ENCODE measurements at places on chromosomes 7 and 10.

GRCh38 chr10:44733501-44734488 is 177.3 kb upstream of the TMEM72 start:
- no peak for DNase-seq

DNA sequence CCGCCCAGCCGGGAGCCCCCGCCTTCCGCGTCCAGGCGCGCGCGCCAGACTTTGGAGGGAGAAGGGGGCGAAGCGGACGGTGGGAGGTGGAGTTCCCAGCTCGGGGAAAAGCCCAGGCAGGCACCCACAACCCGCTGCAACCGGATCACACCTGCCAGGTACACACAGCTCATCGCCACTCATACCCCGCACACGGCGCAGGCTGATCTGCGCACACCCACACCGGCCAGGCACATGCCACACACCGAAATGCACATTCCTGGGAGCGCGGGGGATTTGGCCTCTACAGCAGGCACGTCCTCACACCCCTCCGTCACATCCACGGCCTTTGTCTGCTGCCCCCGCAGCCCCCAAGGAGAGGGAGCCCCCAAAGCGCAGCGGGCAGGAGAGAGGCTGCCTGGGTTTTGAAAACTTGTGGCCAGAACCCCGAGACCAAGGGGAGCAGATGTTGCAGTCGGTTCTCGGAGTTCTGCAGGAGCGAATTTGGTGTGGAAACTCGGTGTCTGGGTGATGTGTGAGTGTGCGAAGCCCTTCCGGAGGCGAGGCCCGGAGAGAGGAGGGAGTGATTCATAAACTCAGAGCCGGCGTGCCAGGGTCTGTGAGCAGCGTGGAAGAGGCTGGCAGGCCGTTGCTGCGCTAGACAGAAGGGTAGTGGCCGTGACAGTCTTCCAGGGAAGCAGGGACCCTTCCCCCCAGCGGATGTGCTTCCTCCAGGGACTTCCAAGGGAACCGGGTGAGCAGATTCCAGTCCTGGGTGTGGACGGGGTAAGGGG is 734 bp downstream of the CHST3 start:
- peak; percentile 3 for DNase-seq

DNA sequence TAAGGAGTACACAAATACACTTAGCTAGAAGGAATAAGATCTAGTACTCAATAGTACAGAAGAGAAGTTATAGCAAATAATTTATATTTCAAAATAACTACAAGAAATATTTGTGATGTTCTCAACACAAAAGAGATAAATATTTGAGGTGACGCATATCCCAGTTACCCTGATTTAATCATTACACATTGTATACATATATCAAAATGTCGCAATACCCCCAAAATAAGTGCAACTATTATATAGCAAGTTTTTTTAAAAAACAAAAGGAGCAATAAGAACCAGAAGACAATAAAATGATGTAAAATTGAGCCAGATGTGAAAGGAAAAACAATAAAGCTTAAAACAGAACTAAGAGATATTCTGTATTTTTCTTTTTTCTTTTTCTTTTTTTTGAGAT is 59.3 kb upstream of the KIAA1217 start:
- no peak for DNase-seq

- no peak for DNase-seq
These were observed 860 bp downstream of the RPP30 start for GRCh38 chr10:90872648-90873020.

- DNase-seq, result no peak
These were observed 73.4 kb upstream of the CUX1 start for GRCh38 chr7:101743995-101744360.

GRCh38 chr10:30141423-30141822 is 82.0 kb upstream of the JCAD start:
- no peak for DNase-seq

GRCh38 chr10:125095776-125096175 is 64.6 kb downstream of the CTBP2 start:
- no peak for DNase-seq

DNA sequence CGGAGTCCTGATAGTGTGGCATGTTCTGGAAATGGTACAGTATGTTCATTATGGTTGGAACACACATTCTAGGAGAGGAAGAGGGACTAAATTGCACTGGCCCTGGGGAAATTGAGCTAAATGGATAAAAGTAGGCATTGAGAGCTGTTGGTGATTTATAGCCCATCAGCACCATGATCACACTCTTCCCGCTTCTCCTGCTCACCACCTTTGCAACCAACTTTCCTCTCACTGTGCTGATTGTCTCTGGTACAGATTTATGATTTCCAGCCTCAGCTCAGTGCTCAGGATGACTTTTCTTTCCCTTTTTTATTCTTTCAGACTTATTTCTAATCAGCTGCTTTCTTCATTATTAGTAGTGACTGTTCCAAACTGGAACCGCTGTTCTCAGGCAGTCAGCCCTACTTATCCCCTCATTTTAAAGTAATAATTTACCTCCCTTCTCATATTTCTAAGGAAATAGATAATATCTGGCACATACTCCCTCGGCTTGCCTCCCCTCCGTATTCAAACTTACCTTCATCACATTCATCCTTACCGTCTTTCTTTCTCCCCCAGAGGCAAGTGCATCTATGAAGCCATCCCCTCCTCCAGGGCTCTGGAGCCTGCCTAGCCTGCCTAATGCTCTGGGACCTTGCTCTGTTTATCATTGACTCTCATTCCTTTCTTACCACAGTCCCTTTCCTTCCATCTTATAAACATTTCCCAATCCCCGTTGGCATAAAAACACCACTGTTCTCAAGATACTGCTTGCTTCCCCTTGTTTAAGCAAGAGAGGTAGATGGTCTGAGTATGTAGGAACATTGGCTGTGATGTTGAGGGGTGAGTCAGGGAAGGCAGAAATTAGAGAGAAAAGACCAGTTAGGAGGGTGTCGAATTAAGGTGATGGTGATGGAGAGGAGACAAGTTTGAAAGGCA is 51.6 kb upstream of the RPA3 start:
- DNase-seq, result no peak

GRCh38 chr10:22534849-22535604 is 179.4 kb downstream of the PIP4K2A start:
- DNase-seq, result no peak

GRCh38 chr10:110274647-110275046 is 30.1 kb downstream of the SMNDC1 start:
- DNase-seq, result no peak

- no peak for DNase-seq
These were observed 171.2 kb downstream of the REEP3 start for GRCh38 chr10:63692220-63692896.

GRCh38 chr10:85032981-85033380 is 704.6 kb downstream of the CCSER2 start:
- DNase-seq, result no peak

DNA sequence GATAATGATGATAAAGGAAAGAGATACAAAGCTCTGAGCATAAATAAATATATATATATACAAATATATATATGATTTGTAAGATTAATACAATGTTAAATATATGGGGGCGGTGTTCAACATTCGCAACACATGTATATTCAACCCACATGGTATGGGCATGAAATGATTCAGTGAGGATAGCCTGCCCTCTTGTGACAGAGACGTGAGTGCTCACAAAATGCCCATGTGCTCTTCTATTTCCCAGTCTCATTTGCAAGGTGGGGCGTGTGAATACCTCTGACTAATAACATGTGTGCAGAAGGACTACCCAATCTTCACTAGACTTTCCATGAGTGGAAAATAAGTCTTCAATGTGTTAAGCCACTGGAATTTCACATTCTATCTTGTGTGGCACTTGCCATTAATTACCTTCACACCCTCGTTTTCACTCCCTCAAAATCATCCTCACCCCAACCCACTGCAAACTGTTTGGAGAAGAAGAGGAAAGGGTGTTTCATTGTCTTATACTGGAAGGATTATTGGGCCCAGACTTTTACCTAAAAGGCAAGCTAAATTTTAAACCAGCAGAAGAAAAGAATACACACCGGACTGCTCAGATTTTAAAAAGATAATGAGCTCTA is 26.9 kb downstream of the ASAH2 start:
- peak; percentile 9 for DNase-seq

- DNase-seq, result no peak
These were observed 5.8 kb downstream of the ZNF212 start for GRCh38 chr7:149245244-149245643.

GRCh38 chr7:117716707-117717299 is 156.4 kb downstream of the CTTNBP2 start:
- no peak for DNase-seq

- DNase-seq, result no peak
These were observed 940.7 kb downstream of the NRG3 start for GRCh38 chr10:82815680-82816079.

GRCh38 chr7:50710441-50711154 is 72.1 kb downstream of the GRB10 start:
- DNase-seq, result no peak

DNA sequence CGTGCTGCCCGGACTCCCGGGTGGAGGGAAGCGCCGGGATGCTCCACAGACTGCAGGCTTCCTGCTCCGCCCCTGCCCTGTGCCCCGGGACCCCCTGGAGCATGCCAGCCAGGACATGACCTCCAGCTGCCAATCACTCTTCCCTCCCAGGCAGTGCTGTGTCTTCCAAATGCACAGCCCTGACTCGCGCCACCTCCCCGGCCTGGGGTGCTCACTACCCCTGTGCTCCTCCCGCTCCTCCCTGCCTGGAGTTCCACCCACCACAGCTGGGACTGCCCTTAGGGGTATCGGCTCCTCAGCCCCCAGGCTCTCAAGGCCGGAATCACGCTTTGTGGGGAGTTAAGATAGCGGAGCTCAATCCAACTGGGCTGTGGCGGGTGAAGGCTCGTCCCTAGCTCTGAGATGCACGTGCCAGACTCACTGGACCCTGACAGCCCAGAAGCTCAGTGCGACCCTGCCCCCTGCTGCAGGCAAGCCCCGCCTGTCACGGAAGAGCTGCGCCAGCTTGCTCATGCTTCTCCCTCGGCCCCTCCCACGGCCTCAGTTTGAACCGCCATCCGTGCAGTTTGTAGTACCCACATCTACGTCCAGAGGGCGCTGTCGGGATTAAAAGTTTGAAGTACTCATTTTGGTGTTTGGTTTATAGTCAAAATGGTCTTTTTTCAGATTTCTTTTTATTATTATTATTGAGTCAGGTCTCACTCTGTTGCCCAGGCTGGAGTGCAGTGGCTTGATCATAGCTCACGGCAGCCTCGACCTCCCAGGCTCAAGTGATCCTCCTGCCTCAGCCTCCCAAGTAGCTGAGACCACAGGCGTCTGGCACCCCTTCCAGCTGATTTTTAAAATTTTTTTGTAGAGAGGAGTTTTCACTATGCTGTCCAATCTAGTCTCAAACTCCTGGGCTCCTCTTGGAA is 142.5 kb upstream of the TCERG1L start:
- no peak for DNase-seq

- no peak for DNase-seq
These were observed 214.2 kb downstream of the RPS24 start for GRCh38 chr10:78247821-78248220.

All from NCI-H1105 (cell line).